ENCODE measurements at places on chromosomes 12 and 14.

DNA sequence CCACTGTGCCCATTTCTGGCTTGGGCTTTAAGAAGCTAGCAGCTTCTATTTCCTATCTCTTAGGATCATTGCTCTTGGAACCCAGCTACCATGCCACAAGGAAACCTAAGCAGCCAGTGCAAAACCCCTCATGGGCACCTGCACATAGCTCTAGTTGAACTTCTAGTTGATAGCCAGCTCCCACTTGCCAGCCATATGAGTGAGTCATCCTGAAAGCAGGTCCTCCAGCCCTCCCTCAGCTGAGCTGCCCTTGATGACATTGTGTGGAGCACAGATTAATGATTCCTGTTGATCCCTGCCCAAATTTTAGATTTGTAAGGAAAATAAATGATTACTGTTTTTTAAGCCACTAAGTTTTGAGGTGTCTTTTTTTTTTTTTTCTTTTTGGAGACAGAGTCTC, 234.2 kb upstream of the FBXO33 start:
- no peak for DNase-seq

GRCh38 chr12:117145597-117146154, 44.6 kb downstream of the FBXO21 start:
- no peak for DNase-seq

DNA sequence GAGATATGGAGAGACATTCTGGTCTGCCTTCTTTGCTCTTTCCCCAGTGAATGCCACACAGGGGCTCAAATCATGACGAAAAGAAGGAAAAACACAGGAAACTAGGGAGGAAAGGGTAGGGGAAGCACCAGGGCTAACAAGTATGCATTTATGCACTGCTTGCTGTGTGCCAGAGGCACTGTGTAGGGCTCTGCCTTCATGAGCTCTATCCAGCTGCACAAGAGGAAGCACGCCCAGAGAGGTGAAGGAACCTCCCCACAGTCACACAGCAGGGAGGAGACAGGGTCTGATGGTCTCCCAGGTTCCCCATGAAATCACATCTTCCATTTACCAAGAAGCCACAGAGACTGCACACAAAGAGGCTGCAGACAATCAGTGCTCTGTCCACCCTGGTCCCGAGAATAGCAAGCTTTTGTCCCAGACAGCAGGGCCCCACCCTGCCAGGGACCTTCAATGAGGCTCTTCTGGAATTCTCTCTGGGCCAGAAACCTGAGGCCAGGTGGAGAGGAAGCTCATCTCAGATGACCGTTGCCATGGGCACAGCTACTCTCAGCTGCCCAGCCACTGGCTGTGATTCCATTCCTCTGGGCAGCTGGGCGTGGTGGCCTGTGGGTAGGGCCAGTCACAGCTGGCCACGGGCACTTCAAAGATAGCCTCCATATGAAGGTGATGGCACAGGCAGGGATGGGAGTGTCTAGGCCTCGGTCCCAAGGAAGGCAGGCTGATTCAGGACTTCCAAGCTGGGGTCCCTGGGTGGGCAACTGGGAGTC, 7.3 kb upstream of the TRPV4 start:
- no peak for DNase-seq

DNA sequence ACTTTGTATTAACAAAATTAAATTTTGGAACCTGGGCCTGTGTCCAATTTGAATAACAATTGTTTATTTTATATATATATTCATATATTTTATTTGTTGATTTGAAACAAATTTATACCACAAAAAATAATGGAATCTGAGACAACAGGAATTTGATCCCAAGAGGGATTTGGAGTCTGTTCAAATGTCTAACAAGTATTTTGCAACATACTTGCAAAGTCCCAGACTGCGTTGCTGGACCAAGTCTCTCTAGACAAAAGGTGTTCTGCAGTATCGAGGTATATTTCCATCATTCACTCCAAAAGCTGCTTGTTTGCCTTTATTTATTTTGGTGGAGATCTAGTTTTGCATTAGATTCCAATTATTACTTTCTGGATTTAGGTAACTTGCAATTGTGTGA, 68.7 kb upstream of the PTPRR start:
- no peak for DNase-seq
